NCI-H2107 (cell line): ENCODE measurements at places on chromosomes 13 and 19.

GRCh38 chr19:37227996-37228395 is 10.0 kb downstream of the ZNF383 start:
- no peak for DNase-seq

DNA sequence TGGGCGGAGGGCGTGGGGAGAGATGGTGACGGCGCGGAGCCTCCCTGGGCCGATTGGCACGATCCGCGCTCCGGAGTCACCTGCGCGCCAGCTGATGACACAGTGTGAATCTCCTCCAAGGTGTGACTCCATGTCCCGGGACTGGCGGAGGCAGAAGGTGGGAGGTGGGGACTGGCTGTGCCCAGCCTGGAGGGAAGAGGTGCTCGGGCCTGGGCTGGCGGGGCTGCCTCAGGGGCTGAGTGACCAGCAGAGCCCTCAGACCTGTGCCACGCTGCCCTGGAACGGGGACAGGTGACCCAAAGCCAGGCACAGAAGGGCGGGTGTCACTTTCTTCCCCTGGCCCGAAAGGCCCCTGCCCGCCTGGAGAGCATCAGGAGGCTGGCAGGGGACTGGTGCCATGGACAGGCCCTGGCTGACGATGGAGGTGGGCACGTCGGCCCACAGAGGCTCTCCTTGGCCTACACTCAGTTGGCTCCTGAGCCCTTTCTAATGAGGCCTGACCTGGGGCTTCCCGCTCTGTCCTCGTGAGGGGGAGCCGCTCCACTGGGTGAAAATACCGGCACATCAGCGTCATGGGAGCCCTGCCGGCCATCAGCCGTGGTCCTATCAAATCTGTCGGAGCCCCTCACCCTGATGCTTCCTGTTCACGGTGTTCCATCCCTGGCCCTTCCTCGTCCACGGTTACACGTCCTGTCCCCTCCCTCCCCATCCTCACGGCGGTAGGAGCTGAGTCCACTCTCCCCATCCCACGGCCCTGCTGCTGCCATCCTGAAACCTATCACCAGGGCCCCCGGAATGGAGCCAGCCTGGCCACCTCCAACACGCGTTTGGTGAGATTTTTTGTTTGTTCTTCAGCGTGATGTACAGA is 75.6 kb downstream of the SPACA7 start:
- no peak for DNase-seq

DNA sequence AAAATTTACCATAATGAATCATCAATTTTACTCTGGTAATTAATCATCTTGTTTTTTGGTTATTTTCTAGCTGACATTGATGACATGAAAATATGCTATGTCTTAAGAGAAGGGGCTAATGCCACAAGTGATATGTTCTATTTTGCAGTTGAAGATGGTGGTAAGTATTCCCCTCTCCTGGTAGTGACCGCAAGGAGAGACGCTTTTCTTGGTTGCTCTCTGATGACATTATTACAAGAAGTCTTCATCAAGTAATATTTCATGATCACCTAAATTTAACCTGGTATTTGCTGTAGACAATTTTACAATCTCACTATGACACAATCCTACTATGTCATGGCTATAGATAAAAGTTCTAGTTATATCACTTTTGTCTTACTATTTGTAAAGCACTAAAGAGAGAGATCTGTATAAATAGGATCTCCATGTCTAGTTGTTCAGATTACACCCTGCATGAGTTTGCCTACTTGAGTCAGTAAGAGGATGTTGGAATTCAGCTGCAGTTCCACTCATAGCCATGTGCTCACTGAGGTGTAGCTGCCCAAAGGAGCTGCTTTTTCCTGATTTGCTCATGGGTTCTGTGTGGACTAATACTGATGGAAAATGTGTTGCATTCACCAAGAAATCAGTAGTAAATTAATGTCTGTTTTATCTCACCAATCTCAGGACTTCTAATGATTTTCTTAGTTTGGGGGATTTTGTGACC is 10.9 kb downstream of the FREM2 start:
- DNase-seq: no peak

GRCh38 chr13:78979349-78979748 is 320.4 kb upstream of the OBI1 start:
- no peak for DNase-seq

GRCh38 chr13:50678464-50679162 is 164.9 kb downstream of the DLEU7 start:
- DNase-seq: no peak

DNA sequence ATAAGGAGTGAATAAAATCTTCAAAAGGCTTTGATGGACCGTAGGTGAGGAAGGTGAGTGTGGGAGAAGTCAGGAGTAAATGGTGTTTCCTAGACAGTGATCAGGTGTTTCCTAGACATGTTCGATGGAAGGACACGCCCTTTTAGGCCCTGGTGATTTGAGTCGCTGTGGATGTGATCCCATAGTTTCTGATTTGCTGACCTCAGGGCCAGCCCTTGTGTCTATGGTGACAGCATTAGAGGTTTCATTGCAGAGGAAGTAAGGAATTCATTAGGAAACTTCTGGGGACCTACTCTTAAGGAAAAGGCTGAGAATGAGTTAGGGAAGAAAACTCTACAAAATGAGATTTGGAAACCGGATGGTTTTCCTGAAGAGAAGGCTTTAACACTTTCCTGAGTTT is 31.5 kb upstream of the RNF113B start:
- no peak for DNase-seq

DNA sequence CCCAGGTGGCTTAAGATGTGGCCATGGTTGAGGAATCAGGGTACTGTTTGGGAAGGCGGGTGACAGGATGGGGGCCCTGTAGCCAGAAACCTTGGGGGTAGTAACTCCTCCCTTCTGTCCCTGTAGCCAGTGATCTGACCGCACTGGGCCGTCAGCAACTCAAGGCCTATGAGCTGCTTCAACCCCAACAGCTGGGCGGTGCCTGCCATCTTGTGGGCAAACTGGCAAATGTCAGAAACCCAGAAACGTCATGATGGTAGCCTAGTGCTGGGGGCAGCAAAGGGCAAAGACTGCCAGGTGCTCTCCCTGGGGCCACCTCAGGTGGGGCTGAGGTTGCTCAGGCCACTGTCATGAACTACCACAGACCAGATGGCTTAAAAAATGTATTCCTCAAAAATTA is 3.5 kb downstream of the COPE start:
- no peak for DNase-seq

- DNase-seq: no peak
Observed at GRCh38 chr13:94966422-94966955, 254.1 kb upstream of the SOX21 start.

DNA sequence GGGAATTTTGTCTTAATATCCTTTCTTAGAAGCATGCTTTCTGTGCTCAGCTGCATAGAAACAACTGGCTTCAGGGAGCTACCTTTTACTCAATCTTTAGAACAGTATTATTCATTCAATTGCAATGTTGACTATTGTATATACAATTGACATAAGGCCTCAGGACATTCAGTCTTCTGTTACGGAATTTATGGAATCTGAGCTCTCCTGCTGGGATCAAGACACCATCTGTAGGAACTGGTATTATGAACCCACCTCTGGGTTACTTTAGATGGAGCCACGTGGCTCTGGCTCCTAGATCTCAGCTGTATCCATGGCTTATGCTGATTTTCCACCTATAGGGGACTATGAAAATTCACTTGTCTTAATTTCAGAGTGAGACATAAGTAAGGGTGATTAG is 716.2 kb upstream of the GPC6 start:
- DNase-seq: no peak

- DNase-seq: no peak
Observed at GRCh38 chr13:73985783-73986182, 148.4 kb downstream of the KLF12 start.

- no peak for DNase-seq
Observed at GRCh38 chr13:111005364-111005763, 90.5 kb upstream of the ANKRD10 start.

DNA sequence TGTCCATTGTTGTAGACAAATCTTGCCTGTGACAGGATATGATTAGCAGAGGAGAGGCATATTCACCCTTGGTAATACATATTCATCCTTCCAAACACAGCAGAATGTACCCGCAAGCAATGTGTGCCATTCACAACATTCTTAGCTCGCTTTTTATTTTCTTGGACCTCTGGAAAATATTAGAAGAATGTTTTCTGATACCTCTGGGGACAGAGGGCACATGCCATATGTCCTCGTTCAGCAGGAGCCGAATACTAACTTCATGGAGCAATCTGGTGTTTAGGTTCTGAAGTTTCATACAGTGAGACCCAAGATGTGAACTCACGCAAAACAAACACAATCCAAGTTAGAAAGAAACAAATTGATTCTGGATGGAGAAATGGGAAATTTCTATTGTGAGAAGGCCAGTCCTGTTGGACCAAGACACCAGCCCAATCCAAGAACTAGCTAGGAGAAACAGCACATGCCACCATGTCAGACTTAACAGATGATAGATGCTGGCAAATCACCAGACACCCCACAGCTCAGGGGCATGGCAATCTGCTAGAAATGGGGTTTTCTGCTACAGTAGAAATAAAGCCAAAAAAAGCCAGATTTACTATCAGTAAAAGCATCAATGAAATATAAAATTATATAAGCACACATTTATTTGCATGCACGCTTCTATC is 297.4 kb downstream of the DCLK1 start:
- DNase-seq: no peak

DNA sequence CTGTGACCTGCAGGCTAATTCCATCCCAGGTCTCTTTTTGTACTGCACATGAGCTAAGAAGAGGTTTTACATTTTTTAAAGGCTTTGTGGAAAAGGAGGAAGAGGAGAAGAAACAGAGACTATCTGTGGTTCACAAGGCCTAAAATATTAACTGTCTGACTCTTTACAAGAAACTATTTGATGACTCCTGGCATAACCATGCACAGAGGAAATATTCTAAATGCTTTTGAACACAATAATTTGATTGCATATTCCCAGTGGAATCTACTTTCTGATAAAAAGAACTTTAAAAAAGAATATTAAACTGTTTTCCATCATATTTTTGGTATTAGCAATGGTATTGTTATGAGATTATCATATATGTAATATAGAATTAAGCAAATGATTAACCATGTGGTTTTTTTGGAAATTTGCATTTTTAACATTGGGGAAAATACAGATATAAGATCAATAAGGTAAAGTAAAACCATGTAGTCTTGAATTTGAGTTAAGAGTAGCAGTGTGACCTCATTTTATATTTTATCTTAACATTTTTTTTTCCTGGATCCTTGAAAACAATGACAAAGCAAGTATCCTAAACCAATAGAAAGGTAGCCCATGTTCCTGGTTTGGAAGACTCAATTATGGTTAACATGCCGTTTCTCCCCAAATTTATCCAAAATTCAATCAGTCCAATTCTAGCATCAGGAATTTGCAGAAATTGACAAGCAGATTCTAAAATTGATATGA is 251.0 kb downstream of the UQCRFS1 start:
- DNase-seq: no peak

- DNase-seq: no peak
Observed at GRCh38 chr19:17105556-17105955, 30.0 kb downstream of the MYO9B start.

- no peak for DNase-seq
Observed at GRCh38 chr19:40613690-40614621, 12.8 kb downstream of the LTBP4 start.

DNA sequence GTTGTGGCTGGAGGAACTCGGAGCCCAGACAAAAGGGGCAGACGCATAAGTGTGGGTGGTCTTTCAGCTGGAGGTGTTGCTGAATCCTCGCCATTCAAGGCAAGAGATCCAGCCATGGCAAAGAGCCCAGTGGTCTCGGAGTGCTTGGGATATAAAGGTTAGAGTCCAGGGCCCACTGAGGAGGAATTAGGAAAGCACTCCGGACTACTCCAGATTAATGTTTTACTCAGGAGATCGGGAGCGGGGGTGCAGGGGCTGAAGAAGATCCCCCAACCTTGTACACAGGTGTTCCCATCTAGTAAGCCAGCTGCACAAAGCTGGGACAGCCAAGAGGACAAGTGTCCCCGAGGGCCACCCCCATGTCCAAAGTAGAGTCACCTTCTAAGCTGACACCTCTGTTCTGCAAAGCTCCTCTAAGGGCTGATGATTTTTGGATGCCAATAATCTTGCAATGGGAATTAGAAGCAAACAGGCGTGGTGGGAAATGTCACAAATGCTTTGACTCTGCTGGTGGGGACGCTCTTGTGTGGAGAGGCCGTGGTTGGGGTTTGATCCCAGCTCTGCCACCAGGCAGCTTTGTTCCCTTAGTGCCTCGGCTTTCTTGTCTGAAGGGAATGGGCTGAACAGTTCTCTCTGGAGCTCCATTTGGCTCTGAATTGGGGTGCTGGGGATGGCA is 194.3 kb upstream of the SOX1 start:
- DNase-seq: no peak

- no peak for DNase-seq
Observed at GRCh38 chr13:33227927-33228647, 57.5 kb downstream of the STARD13 start.

GRCh38 chr19:2072757-2073551 is 21.9 kb upstream of the MKNK2 start:
- DNase-seq: no peak

DNA sequence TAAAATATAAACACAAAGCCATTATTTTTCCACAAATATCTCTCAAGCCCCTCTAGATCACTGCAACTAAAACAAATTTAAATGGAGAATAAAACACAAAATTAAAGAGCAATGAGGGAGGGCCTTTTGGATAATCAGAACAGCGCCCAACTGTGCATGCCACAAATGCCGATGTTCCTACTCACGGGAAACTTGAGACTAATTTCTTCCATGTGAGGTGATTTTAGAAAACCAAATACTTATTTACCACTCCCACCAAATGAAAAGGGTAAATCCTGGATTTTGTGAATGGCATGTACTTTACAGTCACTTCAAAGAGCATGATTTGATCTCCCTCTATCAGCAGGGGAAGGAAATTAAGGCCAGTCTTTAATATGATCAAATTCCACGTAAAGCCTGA is 74.8 kb downstream of the SLC7A1 start:
- no peak for DNase-seq

GRCh38 chr13:31920727-31921100 is 110.9 kb upstream of the FRY start:
- DNase-seq: no peak

DNA sequence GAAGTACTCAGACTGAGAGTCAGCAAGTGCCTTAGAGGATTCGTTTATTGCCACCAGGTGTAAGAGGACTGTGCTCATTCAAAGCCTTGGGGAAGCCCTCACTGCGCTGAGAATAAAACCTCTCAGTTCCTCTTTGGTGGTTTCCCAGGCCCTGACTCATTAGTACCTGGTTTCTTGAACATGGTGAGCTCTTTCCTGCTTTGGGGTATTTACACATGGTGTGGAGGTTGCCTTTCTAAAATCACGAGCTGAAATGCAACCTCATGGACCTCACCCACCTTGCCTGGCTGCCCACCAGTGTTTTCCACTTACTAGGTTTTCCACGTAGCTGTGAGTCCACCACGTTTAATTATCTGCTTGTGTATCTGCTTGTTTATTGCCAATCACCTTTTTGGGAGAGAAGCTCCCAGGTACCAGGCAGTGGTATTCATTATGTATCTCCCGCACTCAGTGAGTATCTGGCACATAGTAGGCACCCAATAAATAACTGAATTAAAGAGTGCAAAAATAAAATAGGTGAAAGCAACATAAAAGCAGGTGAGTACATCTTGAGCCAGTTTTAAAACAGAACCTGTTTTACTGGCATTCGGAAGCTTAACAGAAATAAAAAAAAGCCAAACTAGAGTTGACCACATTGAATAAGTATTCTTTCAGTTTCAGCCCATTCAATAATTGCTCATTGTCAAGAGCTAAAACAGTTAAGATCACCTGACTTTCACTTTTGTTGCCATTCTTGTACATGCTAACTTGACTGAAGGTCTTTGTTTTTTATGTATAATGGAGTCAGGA is 533.0 kb downstream of the MYO16 start:
- DNase-seq: peak; percentile 7

- DNase-seq: no peak
Observed at GRCh38 chr19:35928507-35928906, 7.7 kb upstream of the LRFN3 start.
